Stimulated activated effector memory CD8-positive, alpha-beta T cell treated with anti-CD3 and anti-CD28 coated beads, Interleukin-12 subunit alpha, Interleukin-12 subunit beta, amount 100 ng/mL, for 72 hours (primary cell): ENCODE measurements at places on chromosomes 13 and 19.

- no peak for DNase-seq
Measured at GRCh38 chr13:27556109-27556508, 64.2 kb downstream of the LNX2 start.

DNA sequence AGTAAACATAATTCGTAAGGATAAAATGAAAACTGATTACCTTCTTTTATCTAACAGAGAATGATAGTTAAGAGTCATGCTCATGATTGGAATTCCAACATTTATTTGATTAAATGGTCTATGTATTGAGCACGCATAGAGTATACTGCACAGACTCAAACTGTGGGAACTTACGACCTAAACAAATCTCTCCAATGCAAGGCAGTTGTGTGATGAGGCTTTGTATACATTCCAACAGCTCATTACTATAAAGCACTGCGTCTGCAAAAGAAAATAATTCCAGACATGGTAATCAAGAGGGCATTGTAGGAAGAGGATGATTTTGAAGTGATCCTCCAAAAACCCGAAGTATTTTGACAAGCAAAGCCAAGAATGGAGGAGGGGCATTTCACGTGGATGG, 169.5 kb downstream of the NUFIP1 start:
- DNase-seq = no peak

DNA sequence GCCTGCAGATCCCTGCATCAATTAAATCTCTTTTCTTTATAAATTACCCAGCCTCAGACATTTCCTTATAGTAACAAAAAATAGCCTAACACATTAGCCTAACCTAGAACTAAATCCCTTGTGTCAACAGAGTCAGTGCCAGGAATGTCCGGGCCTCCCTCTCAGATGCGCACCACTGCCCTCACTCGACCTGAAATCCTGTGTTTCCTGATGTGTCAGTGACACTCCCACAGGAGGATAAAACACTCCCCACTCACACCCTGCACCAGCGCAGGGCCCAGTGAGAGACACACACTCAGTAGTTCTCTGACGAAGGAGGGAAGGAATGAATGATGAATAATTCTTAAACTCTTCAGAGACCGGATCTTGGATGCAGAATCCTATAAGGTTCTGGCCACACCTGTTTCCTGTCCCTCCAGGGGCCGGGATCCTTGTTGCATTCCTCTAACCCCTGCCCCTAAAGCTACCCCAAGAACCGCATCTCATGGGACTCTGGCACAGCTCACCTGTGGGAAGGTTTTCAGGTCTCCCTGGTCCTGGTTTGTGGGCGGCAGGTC, 3.1 kb downstream of the CEACAM3 start:
- no peak for DNase-seq

DNA sequence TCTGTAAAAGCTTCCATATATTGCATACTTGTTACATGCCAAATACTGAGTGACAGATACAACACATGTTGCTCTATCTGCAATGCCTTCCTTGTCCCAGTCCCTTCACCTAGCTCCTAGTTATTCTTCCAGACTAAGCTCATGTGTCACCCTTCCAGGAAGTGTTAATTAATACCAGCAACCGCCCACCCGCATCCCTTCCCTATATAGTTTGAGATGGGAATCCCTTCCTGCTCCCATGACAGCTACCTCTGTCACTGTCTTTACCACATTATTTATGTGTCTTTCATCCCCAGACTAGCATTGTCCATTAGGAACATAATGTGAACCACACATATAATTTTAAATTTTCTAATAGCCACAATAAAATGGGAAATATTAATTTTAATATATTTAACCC, 49.5 kb upstream of the FRY start:
- DNase-seq = no peak

GRCh38 chr19:45860359-45861259, 2.3 kb downstream of the SYMPK start:
- no peak for DNase-seq

- no peak for DNase-seq
Measured at GRCh38 chr19:41588497-41589209, 12.7 kb downstream of the CEACAM21 start.

DNA sequence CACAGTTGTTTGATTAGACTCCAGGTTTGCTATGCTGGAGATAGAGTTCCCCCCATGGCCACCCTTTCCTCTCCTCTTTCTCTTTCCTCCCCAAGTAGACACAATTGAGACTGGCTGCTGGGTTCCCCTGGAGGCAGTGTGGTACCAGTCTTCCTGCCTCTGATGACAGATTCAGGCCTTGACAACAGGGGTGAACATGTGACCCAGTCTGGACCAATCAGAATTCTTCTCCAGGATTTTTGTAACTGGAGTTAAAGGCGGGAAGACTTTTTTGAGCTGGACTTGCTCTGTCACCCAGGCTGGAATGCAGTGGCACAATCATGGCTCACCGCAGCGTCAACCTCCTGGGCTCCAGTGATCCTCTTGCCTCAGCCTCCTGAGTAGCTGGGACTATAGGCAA, 48.7 kb downstream of the CCNE1 start:
- no peak for DNase-seq

- no peak for DNase-seq
Measured at GRCh38 chr13:70703755-70704154, 595.5 kb upstream of the KLHL1 start.

DNA sequence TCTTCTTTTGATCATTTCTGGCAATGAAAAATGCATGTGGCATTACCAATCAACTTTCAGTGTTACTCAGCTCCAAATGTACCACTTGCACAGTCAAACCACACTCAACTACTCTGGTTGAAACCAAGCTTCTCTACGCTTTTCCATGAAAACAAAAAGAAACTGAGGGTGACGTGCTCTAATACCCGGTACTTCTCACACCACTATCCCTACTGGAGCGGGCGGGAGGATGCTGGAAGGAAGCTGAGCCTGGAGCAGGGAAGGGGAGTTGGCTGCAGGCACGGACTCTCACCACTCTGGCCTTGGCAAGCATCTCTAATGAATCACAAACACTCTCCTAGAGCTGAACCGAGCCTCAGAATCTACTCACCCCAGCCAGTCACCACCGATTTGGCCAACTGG, 48.2 kb downstream of the STK24 start:
- peak; percentile 71 for DNase-seq

DNA sequence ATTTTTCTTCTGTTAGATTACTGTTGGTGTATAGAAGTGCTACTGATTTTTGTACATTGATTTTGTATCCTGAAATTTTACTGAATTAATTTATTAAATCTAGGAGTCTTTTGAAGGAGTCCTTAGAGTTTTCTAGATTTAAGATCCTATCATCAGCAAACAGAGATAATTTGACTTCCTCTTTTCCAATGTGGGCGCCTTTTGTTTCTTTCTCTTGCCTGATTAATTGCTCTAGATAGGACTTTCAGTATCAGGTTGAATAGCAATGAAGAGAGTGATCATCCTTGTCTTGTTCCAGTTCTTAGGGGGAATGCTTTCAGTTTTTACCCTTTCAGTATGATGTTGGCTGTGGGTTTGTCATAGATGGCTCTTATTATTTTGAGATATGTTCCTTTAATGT, 5.6 kb upstream of the CD33 start:
- DNase-seq = no peak

GRCh38 chr13:50991579-50992521, 82.3 kb downstream of the RNASEH2B start:
- DNase-seq = no peak

DNA sequence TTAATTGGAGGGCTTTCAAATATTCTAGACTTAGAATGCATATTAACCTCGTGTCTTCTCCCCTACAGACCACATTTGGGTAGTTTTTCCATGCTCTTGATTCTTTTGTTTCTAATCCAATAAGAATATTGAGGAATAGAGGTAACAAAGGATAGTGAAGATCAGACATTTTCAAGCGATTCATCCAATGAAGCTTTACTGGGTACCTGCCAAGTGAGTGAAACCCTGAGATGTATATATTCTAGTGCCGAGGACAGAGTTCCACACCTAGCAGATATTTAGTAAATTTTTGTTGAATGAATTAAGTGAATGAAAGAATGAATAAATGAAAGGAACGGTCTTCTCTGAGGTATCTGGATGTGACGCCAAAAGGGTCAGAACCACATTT, 442 bp upstream of the RFC3 start:
- no peak for DNase-seq

GRCh38 chr19:55626350-55626749, 2.0 kb upstream of the ZNF784 start:
- no peak for DNase-seq

DNA sequence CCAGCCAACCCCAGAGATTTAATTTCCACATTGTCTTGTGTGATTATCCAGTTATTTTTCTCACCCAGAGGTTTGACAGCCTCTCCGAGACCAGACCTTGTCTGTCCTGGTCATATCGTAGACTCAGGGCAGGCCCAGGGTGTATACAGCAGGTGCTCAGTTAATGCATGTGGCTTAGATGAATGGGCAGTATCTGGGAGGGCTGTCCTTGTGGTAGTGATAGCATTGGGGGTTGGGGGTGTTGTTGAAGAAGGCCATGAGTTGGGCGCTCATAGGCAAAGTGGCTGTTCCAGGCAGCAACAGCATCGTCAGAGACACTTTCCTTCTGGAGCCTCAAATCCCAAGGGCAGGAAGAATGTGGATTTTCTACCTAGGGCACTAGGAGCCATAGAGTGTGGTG, 16.9 kb downstream of the MAST3 start:
- no peak for DNase-seq

- no peak for DNase-seq
Measured at GRCh38 chr19:20271215-20271926, 104.4 kb downstream of the ZNF486 start.

- no peak for DNase-seq
Measured at GRCh38 chr13:95182570-95183265, 118.5 kb downstream of the ABCC4 start.
